ENCODE measurements at places on chromosomes 5 and 9.

- no peak for DNase-seq
Observed at GRCh38 chr9:87086221-87086818, 139.0 kb upstream of the GAS1 start.

- no peak for DNase-seq
Observed at GRCh38 chr9:102035929-102036328, 297.5 kb upstream of the GRIN3A start.

DNA sequence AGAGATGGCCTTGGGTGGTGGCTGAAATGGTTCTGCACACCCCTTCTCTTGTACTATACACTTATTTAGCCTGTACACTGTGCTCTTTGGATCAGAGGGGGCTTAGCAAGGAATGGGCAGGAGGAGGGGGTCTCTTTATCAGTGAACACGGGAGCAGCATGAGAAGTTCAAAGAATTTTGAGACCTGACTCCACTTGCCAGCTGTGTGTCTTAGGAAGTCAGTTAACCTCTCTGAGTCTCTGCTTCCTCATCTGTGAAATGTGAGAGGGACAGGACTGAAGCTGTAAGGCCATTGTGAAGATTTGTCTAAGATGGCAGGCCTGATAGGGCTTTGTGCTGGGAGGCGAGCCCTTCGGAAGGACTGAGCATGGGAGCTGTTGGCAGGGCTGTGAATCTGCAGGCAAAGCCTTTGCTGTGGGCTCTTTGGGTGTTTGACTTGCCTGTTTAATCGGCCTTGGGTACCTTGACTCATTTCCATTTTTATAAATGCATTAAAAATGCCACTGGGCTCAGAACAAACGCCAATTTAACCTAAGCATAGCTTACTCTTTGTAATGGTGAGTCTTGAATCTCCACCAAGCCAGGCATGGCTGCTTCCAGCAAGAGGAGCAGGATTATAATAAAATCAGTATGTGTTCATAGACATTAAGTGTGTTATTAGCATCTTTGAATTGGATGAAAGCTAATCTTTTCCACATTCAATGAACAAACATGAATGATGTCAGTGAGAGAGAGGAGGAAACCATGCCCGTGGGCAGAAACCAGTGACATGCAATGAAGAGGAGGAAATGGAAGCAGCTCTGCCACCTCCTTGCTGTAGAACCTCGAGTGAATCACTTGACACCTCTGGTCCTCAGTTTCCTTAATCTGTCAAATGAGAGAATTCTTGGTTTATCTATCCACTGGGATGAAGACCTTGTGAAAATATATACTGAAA lies 89.4 kb downstream of the MACROH2A1 start:
- DNase-seq, result no peak

DNA sequence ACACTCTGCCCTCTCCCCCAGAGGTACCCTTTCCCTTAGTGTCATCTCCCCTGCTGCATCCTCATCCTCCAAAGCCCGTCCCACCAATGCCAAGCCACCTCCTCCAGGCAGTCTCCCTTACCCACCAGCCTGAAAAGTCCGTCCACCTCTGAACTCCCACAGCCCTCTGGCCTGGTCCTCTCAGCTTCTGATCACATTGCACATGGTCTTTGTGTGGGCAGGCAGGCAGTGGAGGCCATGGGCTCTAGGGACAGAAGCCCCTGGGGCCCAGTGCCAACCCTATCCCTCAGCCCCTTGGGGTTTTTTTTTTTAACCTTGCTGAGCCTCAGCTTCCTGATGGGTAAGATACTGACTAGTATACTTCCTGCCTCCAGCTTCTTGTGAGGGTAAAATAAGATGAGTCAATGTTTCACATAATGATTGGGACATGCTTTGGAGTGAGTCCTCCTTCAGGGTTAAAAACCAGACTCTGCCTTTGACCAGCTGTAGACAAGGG lies 19.4 kb downstream of the CSF1R start:
- no peak for DNase-seq

GRCh38 chr5:170360709-170361108 lies 28.5 kb downstream of the KCNMB1 start:
- no peak for DNase-seq

DNA sequence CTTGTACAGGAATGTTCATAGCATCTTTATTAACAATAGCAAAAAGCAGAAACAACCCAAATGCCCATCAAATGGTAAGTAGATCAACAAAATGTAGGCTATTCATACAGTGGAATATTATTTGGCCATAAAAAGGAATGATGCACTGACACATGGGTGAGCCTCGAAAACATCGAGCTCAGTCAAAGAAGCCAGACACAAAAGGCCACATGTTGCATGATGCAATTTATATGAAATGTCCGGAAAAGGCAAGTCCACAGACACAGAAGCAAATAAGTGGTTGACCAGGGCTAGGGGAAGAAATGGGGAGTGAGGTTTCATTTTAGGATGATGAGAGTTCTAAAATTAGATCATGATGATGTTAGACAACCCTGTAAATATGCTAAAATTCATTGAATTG lies 16.5 kb upstream of the SLC2A8 start:
- DNase-seq, result no peak

GRCh38 chr9:18379073-18379811 lies 94.7 kb upstream of the ADAMTSL1 start:
- DNase-seq, result no peak

DNA sequence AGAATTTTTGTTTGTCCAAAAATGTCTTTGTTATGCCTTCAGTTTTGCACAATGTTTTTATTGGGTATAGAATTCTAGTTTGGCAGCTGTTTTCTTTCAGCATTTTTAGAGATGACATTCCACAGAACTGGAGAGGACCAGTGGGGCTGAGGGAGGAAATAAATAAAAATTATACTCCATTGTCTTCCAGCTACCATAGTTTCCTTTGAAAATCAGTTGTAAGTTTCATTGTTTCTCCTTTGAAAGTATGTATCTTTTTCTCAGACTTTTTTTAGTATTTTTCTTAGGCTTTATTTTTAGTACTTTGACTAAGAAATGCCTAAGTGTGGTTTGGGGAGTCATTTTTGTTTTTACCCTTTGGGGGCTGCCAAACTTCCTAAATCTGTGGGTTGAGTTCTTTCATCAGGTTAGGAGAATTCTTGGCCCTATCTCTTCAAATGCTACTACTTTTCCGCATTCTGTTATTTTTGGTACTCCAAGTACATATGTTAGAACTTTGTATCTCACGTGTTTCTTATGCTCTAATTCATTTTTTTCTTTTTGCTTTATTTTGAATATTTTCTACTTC lies 15.2 kb upstream of the FBLL1 start:
- DNase-seq, result no peak

- DNase-seq, result no peak
Observed at GRCh38 chr5:126847826-126848251, 70.9 kb downstream of the LMNB1 start.

GRCh38 chr5:109105631-109106267 lies 304.0 kb downstream of the PJA2 start:
- DNase-seq, result no peak

- DNase-seq, result no peak
Observed at GRCh38 chr5:1778138-1779020, 21.3 kb downstream of the MRPL36 start.

- no peak for DNase-seq
Observed at GRCh38 chr5:23476580-23476979, 30.8 kb upstream of the PRDM9 start.

DNA sequence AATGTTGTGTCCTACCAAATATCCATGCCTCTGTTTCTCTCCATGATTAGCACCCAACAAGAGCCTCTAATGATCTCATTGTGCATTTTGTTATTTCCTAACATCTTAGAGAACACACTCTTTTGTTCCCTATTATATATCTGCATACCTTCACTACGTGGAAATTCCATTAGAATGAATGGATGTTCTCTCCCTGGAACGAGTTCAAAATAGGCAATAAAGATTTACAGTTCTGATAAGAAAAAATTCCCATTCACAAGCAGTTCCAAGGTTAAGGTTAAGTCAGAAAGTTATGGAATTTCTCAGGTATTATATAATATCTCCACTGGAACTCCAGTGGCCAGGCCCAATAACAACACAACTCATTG lies 83.7 kb downstream of the TRPM6 start:
- no peak for DNase-seq

GRCh38 chr9:99090336-99091130 lies 14.4 kb upstream of the TGFBR1 start:
- no peak for DNase-seq

DNA sequence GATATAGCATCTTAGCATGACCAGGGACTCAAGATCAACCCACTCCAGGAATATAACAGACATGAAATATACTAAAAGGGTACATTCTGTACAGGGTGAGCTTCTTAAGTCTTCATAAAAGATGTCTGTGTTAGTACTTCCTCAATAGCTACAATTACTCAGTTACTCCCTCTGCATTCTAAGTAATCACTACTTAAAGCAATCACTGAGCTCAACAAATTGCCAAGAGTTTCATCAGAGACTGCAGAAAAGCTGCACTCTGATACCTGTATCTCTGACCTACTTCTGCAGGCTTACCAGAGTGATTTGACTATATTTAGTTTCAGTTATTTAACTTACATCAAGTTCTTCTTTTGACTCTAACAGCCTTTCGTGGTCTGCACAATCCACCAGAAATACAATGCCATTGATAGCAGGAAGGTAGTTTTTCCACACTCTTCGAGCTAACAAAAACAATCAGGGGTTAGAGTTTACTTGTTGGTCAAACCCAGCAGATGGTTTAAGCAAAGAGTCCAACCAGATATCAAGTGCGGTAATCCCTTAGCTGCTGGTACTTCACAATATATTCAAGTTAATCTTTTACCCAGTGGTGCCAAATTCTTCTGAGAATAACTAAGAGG lies 23.3 kb downstream of the SAR1B start:
- DNase-seq, result no peak

DNA sequence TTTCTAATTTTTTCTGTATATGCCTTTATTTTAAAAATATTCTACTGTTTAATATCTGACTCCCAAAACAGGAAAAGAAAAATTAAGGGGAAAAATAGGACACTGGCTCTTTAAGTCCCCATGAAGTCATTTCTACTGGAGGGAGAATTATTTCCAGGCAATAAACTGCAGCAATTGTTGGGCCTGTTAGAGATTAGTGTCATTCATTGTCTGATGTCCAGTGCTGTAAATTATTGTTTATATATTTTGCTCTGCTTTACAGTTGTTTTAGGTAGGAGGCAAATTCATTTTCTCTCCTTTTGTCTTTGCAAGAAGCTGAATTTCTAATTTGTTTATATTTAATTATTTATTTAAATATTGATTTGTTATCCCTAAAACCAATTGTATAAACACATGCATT lies 906.0 kb upstream of the CDH10 start:
- no peak for DNase-seq

GRCh38 chr9:136017289-136018190 lies 56.4 kb upstream of the UBAC1 start:
- no peak for DNase-seq

DNA sequence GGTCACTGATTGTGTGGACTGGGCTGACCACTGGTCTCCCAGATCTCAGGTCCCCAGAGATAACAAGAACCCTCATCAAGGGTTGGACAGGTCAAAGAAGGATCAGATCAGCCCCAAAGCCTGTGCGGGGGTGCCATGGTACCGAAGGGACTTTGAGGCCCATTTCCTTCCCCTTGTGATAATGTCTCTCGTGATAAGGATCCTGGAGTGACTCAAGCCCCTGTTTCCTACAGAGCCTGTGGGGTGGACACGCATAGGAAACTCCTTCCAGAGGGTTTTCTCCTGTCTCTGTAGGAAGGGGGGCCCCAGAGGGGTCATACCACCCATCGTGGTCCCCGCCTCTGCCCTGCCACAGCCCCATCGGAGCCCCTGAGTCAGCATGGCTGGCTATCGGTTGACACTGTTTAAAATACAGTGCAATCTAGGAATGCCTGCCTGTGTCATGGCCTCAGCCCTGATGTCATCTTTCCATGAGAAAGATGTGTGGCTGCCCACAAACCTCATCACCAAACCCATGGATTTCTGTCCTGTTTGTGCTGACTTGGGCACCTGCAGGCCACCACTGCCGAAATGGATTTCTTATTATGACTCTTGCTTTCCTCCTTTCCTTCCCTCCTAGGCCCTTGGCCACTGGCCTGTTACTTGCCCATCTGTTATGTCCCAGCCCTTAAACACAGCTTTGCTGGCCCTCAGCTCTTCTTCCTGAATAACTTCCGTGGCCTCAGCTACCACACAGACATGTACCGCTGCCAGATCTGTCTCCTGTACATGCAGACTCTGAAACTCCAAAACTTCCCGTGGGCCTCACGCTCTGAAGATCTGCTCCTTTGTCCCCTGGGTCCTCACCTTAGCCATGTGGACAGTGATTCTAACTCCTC lies 2.9 kb upstream of the CSF2 start:
- no peak for DNase-seq

DNA sequence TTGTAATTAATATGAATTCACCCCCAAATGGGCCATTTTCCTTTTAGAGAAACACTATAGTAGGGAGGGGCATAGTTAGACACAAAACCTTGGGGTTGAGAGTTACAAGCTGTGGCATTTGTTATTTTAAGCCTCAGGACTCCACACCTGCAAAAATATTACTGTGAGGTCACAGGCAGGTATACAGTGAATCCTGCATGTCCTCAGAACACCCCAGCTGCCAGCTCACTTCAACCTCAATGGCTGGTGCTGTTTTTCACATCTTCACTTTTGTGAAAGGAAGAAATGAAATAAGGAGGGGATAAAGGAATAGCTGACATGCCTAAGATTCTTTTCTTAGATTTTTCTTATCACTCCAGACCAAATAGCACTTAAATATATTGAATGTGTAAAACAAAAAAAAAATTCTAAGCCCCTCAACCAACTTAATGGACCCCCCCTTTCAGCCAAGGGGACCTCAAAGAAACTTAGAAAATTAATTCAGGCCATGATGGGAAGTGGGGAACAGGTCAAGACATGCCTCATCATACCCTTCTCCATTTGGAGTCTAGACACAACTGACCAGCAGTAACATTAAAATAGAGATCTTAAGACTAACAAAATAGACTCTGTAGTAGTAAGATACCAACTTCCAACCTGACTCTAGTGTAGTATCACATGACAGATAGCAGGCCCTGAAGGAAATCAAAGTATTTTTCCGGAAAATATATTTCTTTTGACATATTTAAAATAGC lies 9.2 kb downstream of the C9orf85 start:
- no peak for DNase-seq

DNA sequence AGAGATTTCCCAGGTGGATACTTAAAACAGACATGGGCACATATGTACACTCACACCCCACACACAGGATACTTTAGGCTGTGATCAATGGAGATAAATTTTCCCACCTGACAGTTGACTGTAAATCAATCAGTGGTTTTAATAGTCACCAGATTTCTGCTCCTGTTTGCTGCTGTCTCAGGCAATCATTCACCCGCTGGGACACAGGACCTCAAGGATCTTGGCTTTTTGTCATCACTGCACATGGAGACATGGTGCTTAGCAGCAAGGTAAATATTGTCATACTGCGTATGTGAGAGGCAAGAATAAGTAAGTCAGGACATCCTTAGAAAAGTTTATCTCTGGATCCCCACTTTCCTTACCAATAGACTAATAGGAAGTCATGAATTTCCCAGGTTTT lies 60.8 kb upstream of the KLF9 start:
- DNase-seq, result no peak

GRCh38 chr9:76399856-76400255 lies 5.6 kb upstream of the RFK start:
- DNase-seq, result no peak

- peak; percentile 29 for DNase-seq
Observed at GRCh38 chr5:157994906-157995519, 136.1 kb upstream of the CLINT1 start.
